ENCODE measurements at places on chromosomes 16 and 17.

DNA sequence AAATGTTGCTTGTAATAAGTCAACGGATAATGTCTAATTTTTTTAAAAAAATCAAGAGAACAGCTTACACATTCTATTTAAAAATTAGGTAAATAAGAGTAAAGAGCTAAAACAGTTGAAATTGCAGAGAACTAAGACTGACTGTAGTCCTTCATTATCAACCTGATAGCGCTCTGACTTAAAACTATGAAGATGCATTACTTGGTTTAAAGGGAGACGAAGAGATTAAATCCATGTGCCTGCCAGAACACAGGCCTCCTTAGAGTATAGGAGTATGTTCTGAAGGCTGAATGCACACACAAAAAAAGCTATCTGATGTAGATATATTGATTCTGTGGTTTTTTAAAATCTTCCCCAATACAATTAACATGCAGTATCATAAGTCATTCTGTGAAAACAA lies 28.5 kb downstream of the GLG1 start:
- no peak for DNase-seq

DNA sequence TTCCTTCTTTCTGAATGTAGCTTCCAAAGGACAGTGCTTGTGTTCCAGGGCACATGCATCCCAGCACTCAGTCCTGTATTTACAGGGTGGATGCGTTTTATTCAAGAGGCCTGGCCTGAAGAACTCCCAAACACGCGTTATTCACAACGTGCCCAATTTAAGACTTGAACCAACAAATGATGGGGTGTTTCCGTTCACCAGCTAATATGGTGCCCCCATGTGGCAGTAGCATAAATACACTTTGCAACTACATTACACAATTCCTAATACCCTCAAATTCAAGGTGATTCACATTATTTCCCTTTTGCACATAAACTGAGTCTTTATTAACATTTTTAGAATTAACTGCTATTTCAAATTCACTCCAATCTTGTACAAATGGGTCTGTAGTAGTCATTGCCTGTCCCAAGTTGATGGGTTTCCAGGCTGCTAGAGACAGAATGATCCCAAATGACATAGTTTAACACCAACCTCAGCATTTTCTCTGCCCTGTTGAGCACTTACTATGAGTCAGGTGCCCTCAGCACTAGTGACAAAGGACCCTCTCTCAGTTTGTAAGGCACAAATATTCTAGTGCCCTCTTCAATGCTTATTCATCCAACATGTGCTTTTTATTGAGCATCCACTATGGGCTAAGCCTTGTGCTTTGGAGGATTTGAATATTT lies 26.9 kb downstream of the HSD17B2 start:
- no peak for DNase-seq

DNA sequence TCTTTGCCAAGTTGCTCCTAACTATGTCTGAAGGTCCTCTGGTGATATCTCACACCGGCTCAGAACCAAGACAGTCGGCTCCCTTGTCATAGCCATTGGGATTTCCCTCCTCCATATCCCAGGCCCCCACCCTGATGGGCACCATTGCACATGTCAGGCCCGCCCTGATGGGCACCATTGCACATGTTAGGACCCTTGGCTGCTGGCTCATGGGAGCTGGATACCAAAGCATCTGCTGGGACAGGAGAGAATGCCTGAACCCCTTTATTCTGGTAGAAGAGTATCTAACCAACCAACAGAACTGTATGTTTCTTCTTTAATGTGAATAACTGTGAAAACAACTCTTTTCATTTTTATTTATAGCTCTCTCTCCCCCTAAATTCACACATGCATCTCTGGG lies 454.5 kb upstream of the HSBP1 start:
- no peak for DNase-seq

DNA sequence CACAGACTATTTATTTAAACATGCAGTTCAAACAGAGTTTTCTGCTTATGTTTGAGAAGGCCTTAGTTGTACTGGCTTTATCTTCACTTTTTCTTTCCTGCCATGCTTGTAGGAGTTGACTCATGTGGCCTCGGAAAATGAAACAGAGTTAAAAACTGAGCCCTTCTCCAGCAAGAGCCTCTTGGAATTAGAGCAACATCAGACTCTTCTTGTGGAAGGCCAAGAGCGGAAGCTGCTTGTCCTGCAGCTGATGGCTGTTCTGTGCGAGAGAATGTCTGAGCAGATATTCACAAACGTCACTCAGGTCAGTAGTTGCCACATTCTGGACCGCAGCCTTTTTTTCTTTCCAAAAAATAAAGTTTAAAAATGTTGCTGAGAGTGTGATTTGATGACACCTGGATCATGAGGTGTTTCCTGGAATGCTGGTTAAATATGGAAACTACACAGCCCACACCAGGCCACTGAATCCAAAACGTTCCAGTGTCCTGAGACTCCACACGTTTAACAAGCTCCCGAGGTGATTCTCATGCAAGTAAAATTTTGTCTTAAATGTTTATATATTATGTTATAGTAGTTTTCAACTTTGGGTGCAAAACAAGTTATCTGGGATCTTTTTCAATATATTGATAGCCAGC lies 65.9 kb downstream of the TANGO6 start:
- DNase-seq: no peak

GRCh38 chr17:4368341-4368740 lies 1.9 kb upstream of the UBE2G1 start:
- no peak for DNase-seq

DNA sequence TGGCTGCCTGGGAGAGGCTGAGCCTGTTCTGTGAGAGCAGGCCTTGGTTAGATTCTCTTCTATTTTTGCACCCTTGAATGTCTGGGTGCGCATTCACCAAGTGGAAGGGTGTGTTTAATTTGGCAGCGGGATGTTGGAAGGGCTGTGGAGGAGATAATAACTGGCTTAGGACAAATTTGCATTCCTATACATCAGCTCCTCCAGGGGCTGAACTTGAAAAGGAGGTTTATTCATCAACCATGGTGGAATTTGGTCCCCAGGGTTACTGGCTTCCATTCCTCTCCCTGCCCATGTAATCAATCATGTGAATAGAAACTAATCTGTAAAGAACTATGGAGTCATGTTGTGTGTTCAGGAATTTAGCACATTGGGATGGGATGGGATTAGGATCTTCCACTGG lies 100.2 kb upstream of the FOXF1 start:
- DNase-seq: no peak

GRCh38 chr16:74991593-74992403 lies 6.9 kb upstream of the WDR59 start:
- no peak for DNase-seq

GRCh38 chr17:60773552-60773951 lies 95.9 kb downstream of the BCAS3 start:
- no peak for DNase-seq

DNA sequence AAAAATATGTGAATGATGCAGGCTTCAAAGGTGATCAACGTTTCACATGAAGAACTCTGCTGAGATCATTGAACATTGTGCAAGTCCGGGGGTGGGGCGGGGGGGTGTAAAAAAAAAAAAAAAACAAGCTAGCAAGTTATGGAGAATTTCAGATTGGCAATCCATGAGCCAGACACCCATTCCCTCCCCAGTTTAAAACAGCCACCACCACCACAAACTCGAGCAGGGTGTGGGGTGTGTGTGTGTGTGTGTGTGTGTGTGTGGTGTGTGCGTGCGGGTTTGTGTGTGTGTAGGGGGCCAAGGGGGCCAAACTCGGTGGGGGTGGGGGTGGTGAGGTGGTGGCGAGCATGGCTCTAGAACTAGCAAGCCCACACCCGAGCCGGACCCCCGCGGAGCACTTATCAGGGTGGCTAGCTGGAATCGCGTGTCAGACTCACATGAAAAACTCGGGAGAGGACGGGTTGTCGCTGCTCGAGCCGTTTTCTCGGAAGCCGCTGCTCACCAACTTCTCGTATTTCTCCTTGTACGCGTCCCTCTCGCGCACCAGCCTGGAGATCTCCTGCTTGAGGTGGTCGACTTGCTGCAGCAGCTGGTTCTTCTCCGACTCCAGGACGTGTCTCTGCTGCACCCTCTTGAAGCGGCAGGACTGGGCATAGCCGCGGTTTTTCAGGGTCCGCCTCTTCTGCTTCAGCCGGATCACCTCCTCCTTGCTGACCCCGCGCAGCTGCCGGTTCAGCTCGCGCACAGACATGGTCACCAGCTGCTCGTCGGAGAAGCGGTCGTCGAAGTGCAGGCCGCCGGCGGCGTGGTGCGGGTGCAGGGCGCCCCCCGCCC lies 2.0 kb downstream of the MAF start:
- no peak for DNase-seq

- no peak for DNase-seq
These were observed 14.2 kb downstream of the CSH2 start for GRCh38 chr17:63859257-63859656.

- peak; percentile 25 for DNase-seq
These were observed 518.5 kb upstream of the EEF2KMT start for GRCh38 chr16:5615868-5616642.

DNA sequence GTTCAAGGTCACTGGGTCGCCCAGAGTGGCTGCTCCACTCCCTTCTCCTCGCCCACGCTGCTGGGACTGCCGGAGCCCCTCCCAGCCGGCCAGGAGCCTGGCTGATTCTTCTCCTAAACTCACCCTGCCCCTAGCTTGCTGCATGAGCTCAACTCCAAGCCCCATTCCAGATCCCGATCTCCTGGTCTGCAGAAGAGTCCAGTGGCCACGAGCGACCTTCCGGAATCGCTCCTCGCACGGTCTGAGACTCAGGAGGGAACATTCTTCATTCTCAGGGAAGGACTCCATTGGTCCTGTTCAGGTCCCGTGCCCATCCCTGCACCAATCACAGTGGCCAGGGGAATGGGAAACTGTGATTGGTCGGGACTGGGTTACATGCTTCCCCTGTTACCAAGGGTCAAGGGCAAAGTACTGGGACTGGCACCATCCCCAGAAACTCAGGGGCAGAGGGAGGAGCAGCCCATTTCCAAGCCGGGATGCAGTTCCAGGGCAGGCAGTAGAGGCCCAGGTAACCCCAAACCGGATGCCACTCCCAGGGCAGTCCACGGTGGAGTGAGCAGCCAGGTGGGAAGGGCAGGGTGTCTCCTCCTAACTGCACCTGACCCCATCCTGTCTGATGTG lies 24.5 kb upstream of the CIBAR2 start:
- no peak for DNase-seq

DNA sequence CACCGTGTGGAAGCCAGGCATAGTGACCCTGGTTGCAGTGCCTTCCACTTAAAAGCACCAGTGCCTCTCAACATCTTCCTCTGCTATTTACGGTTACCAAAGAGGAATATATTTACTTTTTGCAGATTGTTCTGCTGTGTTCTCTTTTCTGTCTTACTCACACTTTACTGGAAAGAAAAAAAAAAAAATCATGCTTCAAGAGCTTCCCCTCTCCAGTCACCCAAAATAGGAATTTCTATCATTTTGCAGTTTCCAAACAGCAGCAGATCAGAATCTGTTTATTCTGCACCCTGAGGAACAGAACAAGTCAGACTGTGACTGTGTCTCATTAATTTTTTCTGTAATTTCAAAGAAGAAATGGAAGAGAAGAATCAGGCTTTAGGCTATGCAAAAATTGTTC lies 96.1 kb downstream of the KCNJ2 start:
- DNase-seq: no peak
